ENCODE measurements at places on chromosomes 5 and 9.
A peak's percentile ranks its signal among the peaks of the same experiment; 100 is the strongest.

GRCh38 chr5:111552896-111553295, 40.6 kb upstream of the STARD4 start:
- DNase-seq: no peak

GRCh38 chr5:179530069-179530998, 20.0 kb upstream of the RUFY1 start:
- no peak for DNase-seq

DNA sequence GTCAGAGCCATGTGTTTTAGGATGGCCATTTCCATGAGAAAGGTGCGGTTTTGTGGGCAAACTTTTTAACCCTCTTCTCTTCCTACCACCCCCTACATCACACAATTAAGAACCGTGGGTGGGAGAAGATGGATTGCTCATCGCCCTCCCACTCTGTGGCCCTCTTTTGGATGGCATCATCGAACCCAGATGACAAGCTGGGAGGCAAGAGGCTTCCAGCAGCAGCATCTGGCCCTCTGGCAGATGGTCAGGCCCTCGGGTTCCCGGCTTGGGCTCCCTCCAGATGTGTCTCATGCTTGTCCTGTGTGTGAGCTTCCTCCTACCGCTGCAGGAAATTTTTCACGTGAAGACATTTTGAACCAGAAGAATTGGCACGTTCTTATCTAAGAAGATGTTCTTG, 199.9 kb downstream of the EBF1 start:
- no peak for DNase-seq

DNA sequence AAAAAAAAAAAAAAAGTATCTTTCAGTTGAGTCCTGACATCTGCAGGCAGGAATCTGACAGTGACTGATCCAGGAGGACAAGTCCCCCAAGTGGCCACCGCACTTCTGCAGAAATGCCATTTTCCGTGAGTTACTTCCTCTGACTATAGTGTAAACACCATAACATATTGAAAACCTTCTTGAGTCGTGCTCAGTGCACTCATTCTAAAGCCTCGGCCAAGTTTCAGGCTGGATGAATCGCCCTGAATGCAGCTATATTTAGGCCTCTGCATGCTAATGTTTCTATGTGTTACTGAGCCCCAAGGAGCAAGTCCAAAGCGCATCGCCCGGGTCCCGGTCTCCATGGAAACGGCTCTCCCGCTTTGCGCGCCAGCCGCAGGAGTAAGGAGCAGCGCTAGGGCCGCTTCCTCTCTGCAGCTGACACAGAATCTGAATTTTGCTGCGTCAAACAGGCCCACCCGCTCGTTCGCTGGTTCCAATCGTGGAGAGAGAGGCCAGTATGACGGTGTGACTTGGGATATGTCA, 335.4 kb downstream of the MSX2 start:
- DNase-seq: no peak

- DNase-seq: no peak
Measured at GRCh38 chr5:87029951-87030350, 237.7 kb upstream of the RASA1 start.

- no peak for DNase-seq
Measured at GRCh38 chr9:116566677-116567488, 120.2 kb upstream of the TRIM32 start.

- no peak for DNase-seq
Measured at GRCh38 chr5:163565931-163566608, 60.7 kb downstream of the MAT2B start.

- DNase-seq: no peak
Measured at GRCh38 chr9:119298076-119298853, 71.0 kb downstream of the BRINP1 start.

- no peak for DNase-seq
Measured at GRCh38 chr9:98707166-98708102, 1.3 kb downstream of the GABBR2 start.

- no peak for DNase-seq
Measured at GRCh38 chr9:114158482-114159130, 3.3 kb downstream of the COL27A1 start.

- no peak for DNase-seq
Measured at GRCh38 chr9:87543251-87543650, 45.6 kb downstream of the DAPK1 start.

GRCh38 chr5:59516161-59516560, 377.4 kb downstream of the PDE4D start:
- no peak for DNase-seq

DNA sequence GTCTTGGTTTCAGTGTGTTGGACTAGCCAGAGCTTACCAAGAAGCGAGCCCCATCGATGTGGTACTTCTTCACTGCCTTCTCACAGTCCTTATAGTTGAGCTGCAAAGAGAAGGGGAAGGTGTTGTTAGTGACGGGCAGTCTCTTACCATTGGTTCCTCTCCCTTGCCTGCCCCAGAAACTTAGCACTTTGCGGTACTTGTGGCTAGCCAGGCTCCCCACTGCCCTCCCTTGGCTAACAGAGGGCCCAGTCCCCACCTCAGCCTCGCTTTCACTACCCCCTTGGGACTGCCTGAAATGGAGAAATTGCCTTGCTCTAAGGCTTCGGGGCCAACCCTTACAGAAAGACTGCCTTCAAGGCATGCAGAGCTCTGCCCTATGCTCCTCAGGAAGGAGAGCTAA, 4.3 kb downstream of the LCP2 start:
- DNase-seq: no peak

DNA sequence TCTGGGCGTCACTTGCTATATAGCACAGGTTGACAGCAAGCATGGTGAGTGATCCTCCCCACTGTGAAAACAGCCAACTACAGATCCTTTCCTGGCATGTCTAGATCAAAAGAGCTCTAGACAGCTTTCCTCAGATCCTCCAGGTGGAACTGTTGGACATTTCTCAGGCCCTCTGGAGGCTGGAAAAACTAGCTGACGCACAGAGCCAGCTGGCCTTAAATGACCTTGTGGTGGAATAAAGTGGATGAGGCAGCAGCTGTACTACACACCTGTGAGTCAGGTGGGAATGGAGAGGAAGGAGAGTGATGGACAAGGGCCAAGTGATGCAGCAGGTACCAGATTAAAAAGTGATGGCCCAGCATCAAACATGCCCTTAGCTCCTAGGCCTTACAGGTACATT, 172.7 kb downstream of the TRIM32 start:
- DNase-seq: no peak

DNA sequence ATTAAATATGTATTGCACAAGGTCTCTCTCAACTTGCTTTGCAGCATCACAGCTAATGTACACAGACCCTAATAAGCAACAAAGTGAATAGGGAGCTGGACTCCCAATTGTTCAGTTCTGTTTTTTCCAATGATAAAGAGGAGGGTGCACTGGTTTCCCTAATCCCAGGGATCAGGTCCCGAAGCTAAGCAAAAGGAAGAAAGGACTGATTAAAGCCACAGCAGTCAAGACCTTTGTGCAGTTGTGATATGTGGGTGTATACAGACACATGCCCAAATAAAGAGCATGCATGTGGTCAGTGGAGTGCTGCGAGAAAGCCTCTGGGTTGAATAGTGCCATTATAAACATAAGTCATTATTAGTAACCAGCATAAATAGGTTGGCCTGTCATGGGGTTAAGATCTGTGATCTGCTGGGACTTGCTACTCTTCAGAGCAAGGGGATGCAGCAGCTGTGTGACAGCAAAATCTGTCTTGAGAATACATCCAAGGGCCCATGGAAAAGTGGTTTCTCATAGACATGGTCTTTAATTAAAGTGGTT, 1863.1 kb upstream of the WWC1 start:
- DNase-seq: no peak

- DNase-seq: peak; percentile 34
Measured at GRCh38 chr9:90894986-90895687, 93.5 kb downstream of the SYK start.

DNA sequence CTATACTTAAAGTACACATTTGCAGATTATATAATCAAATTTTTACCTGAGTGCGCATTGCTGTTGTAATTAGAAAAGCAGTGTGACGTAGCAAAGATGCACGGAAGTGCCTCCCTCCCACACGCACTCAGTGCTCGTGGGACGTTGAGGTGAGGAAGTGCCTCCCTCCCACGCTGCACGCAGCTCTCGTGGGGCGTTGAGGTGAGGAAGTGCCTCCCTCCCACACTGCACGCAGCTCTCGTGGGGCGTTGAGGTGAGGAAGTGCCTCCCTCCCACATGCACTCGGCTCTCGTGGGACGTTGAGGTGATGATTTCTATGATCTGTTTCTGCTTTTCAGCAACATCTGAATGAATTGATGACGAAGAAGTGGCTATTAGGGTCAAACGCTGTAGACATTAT, 21.0 kb downstream of the EXOC3 start:
- no peak for DNase-seq
